ENCODE measurements at places on chromosomes 11 and 22.

DNA sequence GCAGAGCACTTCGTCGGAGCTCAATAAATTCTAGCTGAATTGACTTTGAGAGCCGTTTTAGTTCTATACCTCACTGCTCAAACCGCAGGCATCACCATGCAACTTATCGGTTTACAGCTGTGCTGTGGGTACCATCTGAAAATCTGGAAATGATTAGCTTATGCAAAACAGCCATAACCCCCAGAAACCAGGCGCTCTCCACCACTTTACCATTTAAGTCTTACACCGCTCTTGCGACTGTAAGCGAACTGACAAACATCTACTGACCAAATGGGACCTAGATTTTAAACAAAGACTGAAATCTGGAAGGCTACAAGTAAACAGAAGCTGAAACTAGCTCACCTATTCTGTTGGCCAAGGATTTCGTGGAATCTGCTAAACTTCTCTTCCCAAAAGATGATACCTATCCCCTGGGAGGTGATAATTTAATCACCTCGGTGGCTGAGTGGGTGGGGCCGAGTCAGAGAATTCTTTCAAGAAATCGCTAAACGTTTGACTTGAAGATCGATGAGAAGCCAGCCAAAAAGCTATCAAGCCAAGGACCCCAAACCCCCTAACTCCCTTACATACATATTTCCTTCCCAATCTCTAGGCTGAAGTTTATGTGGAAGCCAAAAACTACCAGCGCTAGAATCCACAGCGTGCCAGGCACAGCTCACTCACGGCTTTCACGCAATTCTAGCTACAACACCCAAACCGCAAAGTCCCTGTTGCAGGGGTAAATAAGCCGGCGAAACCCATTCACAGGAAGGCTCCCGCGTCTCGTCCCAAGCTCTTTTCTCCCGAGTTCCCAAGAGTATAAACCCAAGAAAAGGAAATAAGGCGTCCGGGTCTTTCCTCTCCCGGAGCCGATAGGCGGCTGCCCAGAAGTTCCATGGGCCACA, 644 bp downstream of the SPTY2D1 start:
- DNase-seq: no peak

GRCh38 chr11:128890543-128891368, at the start of gene KCNJ5:
Gene KCNJ5 (plus strand): TSS chr11:128891356. CDS start chr11:128911274, 19,918 bp downstream.
- DNase-seq: no peak

- DNase-seq: no peak
These were observed 3.1 kb downstream of the TNKS1BP1 start for GRCh38 chr11:57321388-57322255.

DNA sequence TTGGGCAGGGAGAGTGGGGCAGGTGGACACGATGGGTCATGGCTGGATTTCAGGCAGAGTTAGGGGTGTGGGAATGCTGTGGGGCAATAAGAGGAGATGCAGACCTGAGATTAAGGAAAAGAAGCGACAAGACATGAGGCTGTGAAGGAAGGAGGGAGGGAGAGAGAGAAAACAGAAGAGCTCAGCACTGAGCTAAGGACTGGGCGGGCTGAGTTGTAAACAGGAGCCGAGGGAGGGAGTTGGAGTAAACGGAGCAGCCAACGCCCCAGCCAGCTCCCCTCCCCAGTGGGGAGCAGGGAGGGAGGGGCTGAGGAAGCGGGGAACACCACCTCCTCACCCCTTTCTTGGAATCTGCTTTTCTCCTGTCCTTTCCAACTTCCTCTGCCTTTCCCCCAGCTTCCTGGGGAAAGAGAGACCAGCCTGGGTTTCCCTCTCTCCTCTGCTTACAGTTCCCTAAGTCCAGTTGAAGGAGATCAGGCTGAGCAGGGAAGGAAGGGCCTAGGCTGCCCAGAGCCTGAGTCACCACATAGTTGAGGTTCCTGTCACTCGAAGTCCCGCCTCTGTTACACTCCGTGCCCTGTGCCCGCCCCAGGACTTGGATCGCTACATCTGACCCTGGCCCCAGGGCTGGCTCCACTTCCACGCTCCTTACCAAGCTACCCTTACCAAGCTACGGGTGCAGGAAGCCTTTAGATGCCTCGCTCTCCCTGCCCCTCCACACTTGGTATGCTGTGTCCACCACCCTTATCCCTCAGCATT, 6.7 kb upstream of the AHNAK start:
- peak; percentile 93 for DNase-seq

DNA sequence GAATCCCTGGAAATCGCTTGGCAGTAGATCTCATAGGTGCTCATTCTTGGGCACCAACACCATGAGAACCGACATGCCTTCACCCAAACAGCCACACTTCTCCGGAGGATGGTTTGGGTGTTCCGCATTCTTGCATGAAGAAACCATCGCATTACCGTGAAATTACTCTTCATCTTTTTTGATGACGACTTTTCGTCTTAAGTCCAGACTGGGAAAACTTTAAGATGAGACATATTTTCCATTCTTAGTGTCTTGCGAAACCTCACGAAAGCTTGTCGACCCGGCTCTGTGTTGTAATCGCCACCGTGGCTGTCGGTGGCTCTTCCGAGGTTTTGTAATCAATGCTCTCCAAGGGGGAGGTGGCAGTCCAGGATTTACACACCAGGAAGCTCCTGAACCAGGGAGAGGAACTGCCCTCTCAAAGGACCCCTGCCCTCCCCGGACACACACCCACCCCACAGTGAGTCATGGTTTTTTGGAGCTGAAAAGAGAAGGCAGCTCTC, 1.7 kb downstream of the TOM1 start:
- DNase-seq: peak; percentile 51

DNA sequence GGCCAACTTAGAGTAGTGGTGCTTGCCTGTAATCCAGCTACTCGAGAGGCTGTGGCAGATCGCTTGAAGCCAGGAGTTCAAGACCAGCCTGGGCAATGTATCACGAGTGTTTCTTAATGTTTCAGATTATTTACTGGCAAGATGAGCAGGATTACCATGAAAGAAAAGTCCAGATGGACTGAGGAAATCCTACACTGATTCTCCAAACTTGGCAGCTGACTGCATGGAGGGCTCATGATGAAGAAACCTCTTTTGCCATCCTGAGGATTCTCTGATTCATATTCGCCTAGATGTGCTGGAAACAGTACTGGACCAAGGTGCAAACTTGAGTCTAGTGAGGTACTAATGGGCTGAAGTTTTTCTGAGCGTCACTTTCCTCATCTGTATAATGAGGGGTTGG, 2.8 kb upstream of the SIDT2 start:
- DNase-seq: no peak

DNA sequence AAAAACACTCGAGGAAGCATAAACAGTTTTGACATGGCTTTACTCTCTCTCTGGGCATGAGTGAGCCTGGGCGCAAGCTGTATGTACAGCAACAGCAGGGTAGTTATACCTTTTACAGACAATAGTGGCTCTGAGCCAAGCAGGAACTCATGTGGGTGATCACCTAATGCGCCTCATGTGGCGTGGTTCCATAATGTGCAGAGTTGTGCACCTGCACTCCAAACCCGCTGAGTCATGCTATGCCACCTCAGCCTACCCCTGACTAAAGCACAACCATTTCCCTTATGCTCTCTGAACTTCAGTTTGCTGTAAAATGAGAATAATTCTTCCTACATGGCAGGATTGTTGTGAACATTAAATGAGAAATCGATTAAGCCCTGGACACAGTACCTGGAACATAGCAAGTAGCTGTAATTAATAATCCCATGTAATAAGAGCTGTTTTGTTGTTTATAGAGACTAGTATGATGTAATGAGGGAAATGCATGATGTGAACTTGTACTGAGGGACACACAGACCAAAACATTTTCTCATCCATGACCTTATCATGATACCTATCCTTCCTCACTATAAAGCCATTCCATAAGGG, 71.6 kb downstream of the CCDC34 start:
- DNase-seq: no peak

GRCh38 chr11:110165039-110165925, 72.1 kb downstream of the ZC3H12C start:
- DNase-seq: no peak

DNA sequence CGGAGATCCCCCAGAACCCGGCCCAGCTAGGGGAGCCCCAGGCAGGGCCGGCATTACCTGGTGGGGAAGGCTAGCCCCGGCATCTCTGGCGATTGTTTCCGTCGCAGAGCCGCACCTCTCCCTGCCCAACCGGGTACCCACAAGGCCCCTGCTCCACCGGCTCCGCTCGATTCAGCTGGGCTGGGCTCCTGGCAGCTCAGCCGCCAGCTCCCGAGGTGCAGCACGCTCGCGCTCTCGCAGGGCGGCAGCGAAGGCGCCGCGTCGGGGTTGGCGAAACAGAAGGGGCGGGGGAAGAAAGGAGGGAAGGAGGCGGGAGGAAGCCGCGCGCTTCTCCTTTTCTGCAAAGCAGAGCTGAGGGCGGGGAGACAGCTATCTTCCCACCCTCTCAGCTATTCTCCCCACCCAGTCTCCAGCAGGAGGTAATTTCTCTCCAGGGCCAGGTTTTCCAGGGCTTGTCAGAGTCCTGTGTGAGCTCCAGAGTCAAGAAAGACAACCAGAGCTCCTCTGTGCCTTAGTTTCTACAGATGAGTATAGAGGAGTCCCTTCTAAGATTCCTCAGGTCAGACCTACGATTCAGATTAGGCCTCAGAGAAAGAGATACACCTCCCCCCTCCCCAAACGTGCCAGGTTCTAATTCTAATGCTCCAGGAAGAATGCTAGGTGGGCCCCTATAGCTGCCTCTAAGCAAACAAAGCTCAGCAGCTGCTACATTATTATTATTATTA, 62.0 kb downstream of the PAK1 start:
- peak; percentile 77 for DNase-seq

Measured in SW 1271 (cell line).